ENCODE measurements at places on chromosomes 7 and 10.

DNA sequence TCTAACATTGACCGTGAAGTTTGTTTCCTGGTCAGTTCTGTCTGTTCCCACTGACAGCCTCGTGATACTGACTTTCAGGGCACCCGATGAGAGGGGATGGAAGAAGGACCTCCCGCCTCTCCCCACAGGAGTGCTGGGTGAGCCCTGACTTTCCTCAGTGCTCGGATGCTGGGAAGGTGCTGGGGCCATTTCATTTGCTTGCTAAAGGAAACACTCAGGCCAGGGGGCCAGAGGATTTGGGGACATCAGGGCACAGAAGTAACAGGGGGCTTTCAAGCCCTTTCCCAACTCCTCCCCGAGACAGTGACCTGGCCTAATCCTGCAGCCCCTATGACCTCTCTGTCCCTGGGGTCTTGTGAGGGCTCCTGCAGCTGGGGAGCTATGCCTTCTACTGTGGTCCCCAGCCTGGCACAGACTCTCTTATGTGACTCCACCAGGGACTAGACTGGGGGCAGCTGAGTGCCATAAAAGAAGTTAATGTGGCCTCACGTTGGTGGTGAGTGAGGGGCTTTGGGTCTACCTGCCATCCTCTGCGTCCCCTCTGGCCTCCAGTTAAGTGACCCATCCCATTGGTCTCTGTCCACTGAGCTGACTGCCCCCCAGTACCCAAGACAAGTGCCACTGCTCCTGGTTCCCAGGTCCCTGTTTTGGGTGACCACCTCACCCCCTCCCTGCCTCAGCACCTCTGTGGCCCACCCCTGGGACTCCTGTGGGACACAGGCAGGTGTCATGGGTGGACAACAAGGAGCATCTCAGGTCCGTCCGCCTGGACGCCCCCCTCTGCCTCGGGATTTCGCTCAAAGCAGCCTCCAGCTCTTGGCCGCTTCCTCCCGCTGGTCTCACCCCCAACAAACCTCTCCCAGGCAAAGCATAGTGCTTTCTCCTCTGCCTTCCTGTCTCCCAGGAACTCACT lies 33.4 kb upstream of the HSPA12A start:
- DNase-seq = no peak

DNA sequence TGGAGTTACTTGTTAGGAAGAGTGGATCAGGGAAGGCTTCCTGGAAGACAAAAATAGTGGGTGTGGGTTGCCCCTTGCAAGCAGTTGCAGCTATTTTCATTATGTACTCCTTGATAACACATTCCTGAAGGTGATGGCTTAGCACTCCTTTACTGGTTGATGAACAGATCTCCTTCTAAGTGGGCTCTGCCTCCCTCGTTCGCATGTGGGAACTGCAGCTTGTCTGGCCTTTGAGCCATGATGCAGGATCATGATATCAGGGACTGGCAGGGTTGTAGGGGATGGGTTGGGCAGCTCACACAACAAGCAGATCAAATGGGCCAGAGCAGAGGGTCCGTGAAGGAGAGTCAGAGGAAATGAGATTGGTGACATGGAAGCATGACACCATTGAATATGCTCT lies 28.8 kb upstream of the LRRC4 start:
- no peak for DNase-seq

GRCh38 chr10:124912101-124912886 lies 29.6 kb upstream of the ZRANB1 start:
- DNase-seq = no peak

- DNase-seq = no peak
These were observed 30.3 kb upstream of the CALU start for GRCh38 chr7:128708824-128709223.
